ENCODE measurements at places on chromosomes 3 and 15.

DNA sequence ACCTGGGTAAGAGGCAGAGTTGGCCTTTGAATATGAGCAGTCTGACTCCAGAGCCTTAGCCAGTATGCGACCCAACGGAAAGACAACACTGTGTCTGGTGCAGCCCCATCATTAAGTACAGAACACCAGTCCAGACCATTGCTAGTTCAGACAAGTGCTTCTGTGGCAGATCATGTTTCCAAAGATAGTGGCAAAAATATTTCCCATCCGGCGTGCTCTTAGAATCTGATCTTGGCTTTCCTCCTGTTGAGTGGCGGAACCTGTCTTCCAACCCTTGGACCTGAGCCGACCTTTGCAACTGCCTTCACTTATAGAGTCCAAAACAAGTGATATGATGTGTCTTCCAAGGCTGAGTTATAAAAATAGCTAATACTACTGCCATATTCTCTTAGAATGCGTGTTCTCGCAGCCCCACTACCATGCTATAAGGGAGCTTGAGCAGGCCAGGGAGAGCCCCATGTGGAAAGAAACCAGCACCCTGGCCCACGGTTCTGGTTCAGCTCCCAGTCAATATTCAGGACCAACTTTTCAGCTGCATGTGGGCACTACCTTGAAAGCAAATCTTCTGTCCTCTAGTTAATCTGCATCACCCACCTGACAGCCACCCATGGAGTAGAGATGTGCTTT lies 322.4 kb upstream of the SLCO3A1 start:
- no peak for DNase-seq

DNA sequence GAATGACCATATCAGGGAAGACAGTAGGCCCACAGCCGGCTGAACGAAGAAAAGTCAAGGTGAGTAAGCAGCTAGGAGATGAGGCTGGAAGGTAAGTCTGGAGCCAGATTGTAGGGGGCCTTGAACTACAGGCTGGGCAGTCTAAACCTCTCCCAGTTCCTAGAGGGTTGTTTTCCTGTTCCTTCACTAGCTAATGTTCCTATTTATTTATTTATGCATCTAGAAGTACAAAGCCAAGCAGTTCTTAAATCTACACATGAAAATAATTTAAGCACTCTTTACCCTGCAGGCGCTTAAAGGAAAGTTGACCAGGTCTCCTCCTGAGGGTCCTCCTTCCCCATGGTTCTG lies 3.7 kb downstream of the ACAA1 start:
- DNase-seq = no peak

GRCh38 chr3:155525324-155525833 lies 219.5 kb downstream of the PLCH1 start:
- DNase-seq = no peak

- DNase-seq = no peak
These were observed 3.5 kb downstream of the PFN2 start for GRCh38 chr3:149967086-149967685.

- DNase-seq = no peak
These were observed 43.1 kb upstream of the LIMD1 start for GRCh38 chr3:45551214-45552010.
